ENCODE measurements at places on chromosomes 3 and 15. TPM values are rescaled to one million over a fixed set of nuclear protein-coding genes. Genes with fewer than 3 reads are reported as not detected.

The ANKUB1 gene
- not detected for polyA plus RNA-seq

GRCh38 chr3:52682016-52682415 lies 3.7 kb downstream of the PBRM1 start:
- DNase-seq, result no peak
- H3K27ac ChIP-seq, result peak overlapping the region; percentile 17
- H3K36me3 ChIP-seq, result peaks cover 14% of the 10 kb centered on the region
- peaks cover 7% of the 10 kb centered on the region for H3K27me3 ChIP-seq

The APH1B gene
- polyA plus RNA-seq, result 7.8 TPM

GRCh38 chr15:70466895-70467529 lies 296.3 kb downstream of the UACA start:
- no peak overlapping the region for H3K4me3 ChIP-seq
- peak; percentile 49 for DNase-seq
- H3K36me3 ChIP-seq, result no peaks in the 10 kb centered on the region
- no peak overlapping the region for H3K27ac ChIP-seq
- no peaks in the 10 kb centered on the region for H3K4me1 ChIP-seq
- peaks cover 28% of the 10 kb centered on the region for H3K27me3 ChIP-seq

- DNase-seq, result no peak
- no peaks in the 10 kb centered on the region for H3K27me3 ChIP-seq
- H3K4me1 ChIP-seq, result no peaks in the 10 kb centered on the region
- no peaks in the 10 kb centered on the region for H3K36me3 ChIP-seq
- H3K27ac ChIP-seq, result no peak overlapping the region
- no peak overlapping the region for H3K4me3 ChIP-seq
Observed at GRCh38 chr3:81045976-81046375, 715.5 kb downstream of the GBE1 start.

The DUOX1 gene
- polyA plus RNA-seq, result 0.32 TPM

The AGBL1 gene
- not detected for polyA plus RNA-seq

The TRH gene
- not detected for polyA plus RNA-seq

- H3K4me1 ChIP-seq, result no peaks in the 10 kb centered on the region
- no peak for DNase-seq
- peaks cover 9% of the 10 kb centered on the region for H3K27me3 ChIP-seq
- H3K36me3 ChIP-seq, result peaks cover 3% of the 10 kb centered on the region
- no peak overlapping the region for H3K4me3 ChIP-seq
Observed at GRCh38 chr3:156587760-156588069, 32.8 kb upstream of the SSR3 start.

- H3K27me3 ChIP-seq, result no peaks in the 10 kb centered on the region
- H3K4me1 ChIP-seq, result no peaks in the 10 kb centered on the region
- no peak overlapping the region for H3K4me3 ChIP-seq
- no peak overlapping the region for H3K27ac ChIP-seq
- no peaks in the 10 kb centered on the region for H3K36me3 ChIP-seq
- DNase-seq, result no peak
Observed at GRCh38 chr3:22225161-22225560, 474.2 kb upstream of the ZNF385D start.

DNA sequence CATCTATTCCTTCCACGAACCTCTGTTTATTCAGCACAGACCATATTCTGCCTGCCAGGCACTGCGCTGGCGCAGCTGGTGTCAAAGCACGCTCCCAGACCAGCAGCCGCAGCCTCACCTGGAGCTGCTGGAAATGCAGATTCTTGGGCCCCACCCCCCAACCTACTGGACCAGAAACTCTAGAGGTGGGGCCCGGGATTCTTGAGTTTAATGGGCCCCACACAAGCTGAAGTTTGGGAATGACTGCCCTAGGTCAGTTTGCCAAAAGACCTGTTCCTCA lies 7.0 kb downstream of the CHST13 start:
- no peak for DNase-seq
- peaks cover 6% of the 10 kb centered on the region for H3K4me1 ChIP-seq
- no peak overlapping the region for H3K4me3 ChIP-seq

- DNase-seq, result no peak
- H3K4me3 ChIP-seq, result no peak overlapping the region
- H3K4me1 ChIP-seq, result no peaks in the 10 kb centered on the region
- no peak overlapping the region for H3K27ac ChIP-seq
- no peaks in the 10 kb centered on the region for H3K27me3 ChIP-seq
- no peaks in the 10 kb centered on the region for H3K36me3 ChIP-seq
Observed at GRCh38 chr3:161163297-161163696, 57.8 kb upstream of the NMD3 start.

DNA sequence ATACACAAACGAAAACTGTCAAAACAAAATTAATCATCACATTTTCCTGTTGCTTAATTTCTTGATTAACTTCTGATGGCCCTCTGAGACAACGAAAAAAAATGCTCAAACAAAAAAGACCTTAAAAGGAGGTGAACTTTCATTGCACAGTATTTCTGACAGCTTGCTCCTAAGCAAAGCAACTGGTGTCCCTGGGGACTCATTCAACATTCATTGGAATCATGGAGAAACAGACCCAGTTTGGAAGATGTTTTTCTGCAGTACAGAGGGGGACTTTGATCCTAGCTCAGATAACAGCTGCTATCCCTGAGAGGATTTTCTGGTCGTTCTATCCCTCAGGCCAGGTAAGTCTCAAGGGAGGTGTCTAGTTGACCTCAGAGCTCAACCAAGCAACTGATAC lies 378.7 kb upstream of the ATP11B start:
- no peaks in the 10 kb centered on the region for H3K36me3 ChIP-seq
- no peaks in the 10 kb centered on the region for H3K27me3 ChIP-seq

- no peak for DNase-seq
- peaks cover 8% of the 10 kb centered on the region for H3K36me3 ChIP-seq
- no peaks in the 10 kb centered on the region for H3K27me3 ChIP-seq
Observed at GRCh38 chr15:63210151-63211091, 21.0 kb downstream of the RAB8B start.

- H3K27ac ChIP-seq, result peak overlapping the region; percentile 42
- no peak for DNase-seq
- peaks cover 40% of the 10 kb centered on the region for H3K4me1 ChIP-seq
- peak overlapping the region; percentile 94 for H3K4me3 ChIP-seq
Observed at GRCh38 chr3:196079682-196080081, 2.2 kb downstream of the TFRC start.

GRCh38 chr3:43180027-43180426 lies 74.1 kb upstream of the POMGNT2 start:
- peak overlapping the region; percentile 77 for H3K4me3 ChIP-seq
- H3K27ac ChIP-seq, result peak overlapping the region; percentile 90
- H3K27me3 ChIP-seq, result peaks cover 1% of the 10 kb centered on the region
- H3K4me1 ChIP-seq, result peaks cover 55% of the 10 kb centered on the region
- no peaks in the 10 kb centered on the region for H3K36me3 ChIP-seq
- peak; percentile 50 for DNase-seq

DNA sequence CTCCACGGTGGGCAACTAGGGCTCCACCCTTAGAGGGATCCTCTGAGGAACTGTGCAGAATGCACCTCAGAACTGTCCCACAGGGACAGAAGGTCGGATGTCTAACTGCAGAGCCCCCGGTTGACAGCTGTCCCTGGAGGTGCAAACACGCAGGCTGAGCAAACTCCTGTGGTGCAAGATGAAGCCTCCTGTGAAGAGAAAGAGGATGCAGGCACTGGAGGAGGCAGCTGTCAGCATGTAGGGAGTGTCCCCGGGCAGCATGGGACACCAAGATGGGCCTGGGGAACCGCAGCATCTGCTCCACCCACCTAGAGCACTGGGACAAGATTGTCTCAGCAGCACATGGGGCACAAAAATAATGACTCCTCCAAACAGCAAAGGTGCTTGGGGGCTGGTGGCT lies 258.9 kb downstream of the ABHD5 start:
- H3K36me3 ChIP-seq, result no peaks in the 10 kb centered on the region
- H3K4me3 ChIP-seq, result no peak overlapping the region
- DNase-seq, result no peak
- no peaks in the 10 kb centered on the region for H3K27me3 ChIP-seq
- no peaks in the 10 kb centered on the region for H3K4me1 ChIP-seq
- no peak overlapping the region for H3K27ac ChIP-seq

The SPINK8 gene
- polyA plus RNA-seq, result not detected

GRCh38 chr3:192923731-192924130 lies 6.1 kb upstream of the MB21D2 start:
- H3K27ac ChIP-seq, result no peak overlapping the region
- H3K27me3 ChIP-seq, result peaks cover 9% of the 10 kb centered on the region
- no peak overlapping the region for H3K4me3 ChIP-seq
- H3K4me1 ChIP-seq, result no peaks in the 10 kb centered on the region
- no peak for DNase-seq

GRCh38 chr3:177295116-177295515 lies 97.8 kb upstream of the TBL1XR1 start:
- H3K27ac ChIP-seq, result no peak overlapping the region
- no peak overlapping the region for H3K4me3 ChIP-seq
- no peak for DNase-seq
- no peaks in the 10 kb centered on the region for H3K4me1 ChIP-seq

The GATM gene
- polyA plus RNA-seq, result 0.27 TPM

The SLC28A2 gene
- not detected for polyA plus RNA-seq

The ACTRT3 gene
- polyA plus RNA-seq, result 0.47 TPM

DNA sequence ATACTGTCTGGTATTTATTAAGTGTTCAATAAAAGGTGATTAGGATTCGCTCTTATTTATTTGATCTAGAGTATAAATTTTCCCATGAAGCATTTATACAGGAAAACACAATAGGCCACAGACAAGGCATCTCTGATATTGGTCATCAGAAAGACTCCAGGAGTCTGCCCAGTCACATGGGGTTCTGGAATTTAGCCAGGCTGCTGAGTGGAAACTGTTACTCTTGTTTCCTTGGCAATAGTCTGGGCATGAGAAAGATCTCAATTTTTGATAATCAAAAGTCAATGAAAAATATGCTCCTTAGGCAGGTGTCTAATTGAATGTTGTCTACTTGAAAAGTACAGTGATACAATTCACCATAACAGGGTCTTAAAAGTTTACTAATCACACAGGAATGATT lies 161.2 kb downstream of the FRMD5 start:
- no peaks in the 10 kb centered on the region for H3K4me1 ChIP-seq
- no peak for DNase-seq
- no peak overlapping the region for H3K4me3 ChIP-seq
- H3K36me3 ChIP-seq, result no peaks in the 10 kb centered on the region
- no peak overlapping the region for H3K27ac ChIP-seq
- H3K27me3 ChIP-seq, result peaks cover 9% of the 10 kb centered on the region

DNA sequence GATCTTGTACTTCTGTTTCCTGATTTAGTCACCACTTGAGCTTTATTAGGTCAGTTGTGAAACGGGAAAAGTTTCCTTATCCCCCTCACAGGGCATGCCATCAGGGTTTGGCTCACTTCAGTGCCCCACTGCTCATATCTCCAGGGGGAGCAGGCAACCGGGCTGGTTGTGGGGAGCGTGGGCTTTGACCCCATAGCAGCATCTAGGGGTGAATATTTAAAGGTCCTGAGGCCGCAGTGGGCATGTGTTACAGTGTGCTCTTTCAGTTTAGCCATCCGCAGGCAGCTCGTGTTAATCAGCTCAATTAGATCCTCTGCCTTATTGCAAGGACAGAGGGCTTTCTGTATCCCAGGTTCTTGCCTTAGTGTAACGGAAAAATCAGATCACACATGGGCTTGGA lies 71.9 kb downstream of the MRPL46 start:
- DNase-seq, result no peak
- no peak overlapping the region for H3K27ac ChIP-seq
- H3K4me1 ChIP-seq, result no peaks in the 10 kb centered on the region
- no peak overlapping the region for H3K4me3 ChIP-seq
- peaks cover 9% of the 10 kb centered on the region for H3K27me3 ChIP-seq

- DNase-seq, result no peak
- no peak overlapping the region for H3K4me3 ChIP-seq
- no peak overlapping the region for H3K27ac ChIP-seq
- no peaks in the 10 kb centered on the region for H3K36me3 ChIP-seq
- H3K27me3 ChIP-seq, result peaks cover 20% of the 10 kb centered on the region
Observed at GRCh38 chr15:35549567-35549966, 3.6 kb upstream of the DPH6 start.

- H3K36me3 ChIP-seq, result no peaks in the 10 kb centered on the region
- no peak overlapping the region for H3K4me3 ChIP-seq
- DNase-seq, result no peak
- H3K27ac ChIP-seq, result no peak overlapping the region
- H3K4me1 ChIP-seq, result no peaks in the 10 kb centered on the region
Observed at GRCh38 chr3:32325201-32325600, 66.5 kb upstream of the CMTM7 start.

DNA sequence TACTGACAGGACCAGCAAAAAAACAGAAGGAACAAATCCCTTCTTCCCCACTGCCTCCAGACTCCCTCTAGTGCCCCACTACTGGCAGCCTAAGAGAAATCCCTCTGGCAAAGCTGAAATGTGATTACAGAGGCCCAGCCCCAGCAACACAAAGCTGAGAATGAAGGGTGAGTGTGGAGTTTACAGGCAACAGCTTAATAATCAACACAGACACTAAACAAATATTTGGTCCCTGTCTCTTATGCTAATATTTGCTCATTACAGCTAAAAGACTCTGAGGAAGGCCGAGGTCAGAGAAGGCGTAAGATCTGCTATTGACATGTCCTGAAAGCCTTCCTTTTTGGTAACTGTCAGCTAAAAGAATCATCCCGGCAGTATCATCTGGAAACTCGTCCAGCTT lies 308.5 kb upstream of the RASGRP1 start:
- no peak overlapping the region for H3K27ac ChIP-seq
- no peaks in the 10 kb centered on the region for H3K36me3 ChIP-seq
- no peak for DNase-seq
- no peak overlapping the region for H3K4me3 ChIP-seq
- H3K27me3 ChIP-seq, result peaks cover 5% of the 10 kb centered on the region
- H3K4me1 ChIP-seq, result no peaks in the 10 kb centered on the region

GRCh38 chr3:134956844-134957243 lies 161.8 kb downstream of the EPHB1 start:
- H3K27me3 ChIP-seq, result peaks cover 5% of the 10 kb centered on the region
- no peak overlapping the region for H3K27ac ChIP-seq
- DNase-seq, result no peak
- no peaks in the 10 kb centered on the region for H3K36me3 ChIP-seq

The C3orf38 gene
- polyA plus RNA-seq, result 29.6 TPM

The IL17RC gene
- 12.6 TPM for polyA plus RNA-seq

DNA sequence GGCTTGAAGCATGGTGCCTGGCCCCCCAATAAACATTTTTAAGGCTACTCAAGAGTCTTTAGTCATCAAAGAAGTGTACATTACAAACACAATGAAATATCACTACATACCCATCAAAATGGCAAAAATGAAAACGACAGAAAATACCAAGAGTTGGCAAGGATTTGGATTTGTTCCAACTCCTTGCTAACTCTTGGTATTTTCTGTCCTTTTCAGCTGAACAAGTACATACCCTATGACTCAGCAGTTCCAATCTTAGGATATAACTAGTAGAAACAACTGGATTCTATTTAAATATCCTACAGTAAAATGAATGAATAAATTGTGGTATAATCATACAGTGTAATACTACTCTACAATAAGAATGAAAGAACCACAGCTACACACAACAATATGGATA lies 25.1 kb upstream of the GABPB1 start:
- H3K4me3 ChIP-seq, result no peak overlapping the region
- H3K36me3 ChIP-seq, result no peaks in the 10 kb centered on the region
- DNase-seq, result no peak
- no peak overlapping the region for H3K27ac ChIP-seq
- no peaks in the 10 kb centered on the region for H3K4me1 ChIP-seq

DNA sequence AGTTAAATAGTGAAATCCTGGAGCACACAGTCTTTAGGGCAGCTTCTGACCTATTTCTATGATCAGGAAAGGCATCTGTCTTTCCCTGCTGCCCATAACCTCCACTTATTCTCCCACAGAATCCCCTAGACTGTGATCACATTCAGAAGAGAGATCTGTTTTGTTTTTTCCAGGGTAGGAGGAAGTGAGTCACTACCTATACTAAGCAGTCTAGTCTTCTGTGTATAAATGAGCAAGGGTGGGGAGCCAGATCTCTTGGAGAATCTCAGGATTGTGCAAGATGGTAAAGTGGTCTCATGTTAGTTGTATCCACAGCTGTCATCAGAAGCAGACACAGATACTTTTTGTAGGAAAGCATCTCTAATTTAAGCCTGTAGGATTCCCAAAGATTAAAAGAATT lies 11.8 kb upstream of the FBXO22 start:
- peaks cover 3% of the 10 kb centered on the region for H3K4me1 ChIP-seq
- peaks cover 12% of the 10 kb centered on the region for H3K36me3 ChIP-seq
- H3K27ac ChIP-seq, result no peak overlapping the region
- no peak overlapping the region for H3K4me3 ChIP-seq
